ENCODE measurements at places on chromosomes 3 and 15. TPM values are rescaled to one million over a fixed set of nuclear protein-coding genes. Genes with fewer than 3 reads are reported as not detected.

Gene LRRC34
- total RNA-seq = 6.6 TPM

Gene HACL1
- 24.4 TPM for total RNA-seq

Gene AHSG
- total RNA-seq = 0.27 TPM

Gene RASGRP1
- 1.5 TPM for total RNA-seq

Gene SH2D7
- not detected for total RNA-seq

Gene CYB561D2
- 19.2 TPM for total RNA-seq

Gene TTLL13
- total RNA-seq = 0.69 TPM

Gene TMIE
- 0.53 TPM for total RNA-seq

Gene INSYN1
- total RNA-seq = 4.5 TPM

Gene MESP1
- total RNA-seq = 0.50 TPM

Gene CYP8B1
- total RNA-seq = not detected

Gene DZIP1L
- total RNA-seq = 81.9 TPM

Gene GPR149
- total RNA-seq = not detected

Gene SOX14
- not detected for total RNA-seq

Gene SHC4
- total RNA-seq = 0.36 TPM

Gene LRRC58
- 15.5 TPM for total RNA-seq

Gene MAPKBP1
- 28.9 TPM for total RNA-seq

Gene GP9
- not detected for total RNA-seq

Gene CFAP92
- total RNA-seq = 2.7 TPM

Gene LARP6
- total RNA-seq = 17.5 TPM

Gene PLA2G4E
- total RNA-seq = 0.09 TPM

Gene SNX4
- total RNA-seq = 38.4 TPM

Gene TBL1XR1
- total RNA-seq = 207 TPM

Gene C3orf52
- total RNA-seq = 23.7 TPM

Gene TMEM207
- total RNA-seq = not detected

Gene CLCN2
- 22.4 TPM for total RNA-seq

Gene CYP11A1
- 2.0 TPM for total RNA-seq

Gene OIP5
- total RNA-seq = 9.7 TPM

Gene PLD1
- 143 TPM for total RNA-seq

Gene KLHL40
- total RNA-seq = not detected

Gene SLC30A4
- 6.7 TPM for total RNA-seq

Gene P4HTM
- total RNA-seq = 48.4 TPM

Gene RARB
- total RNA-seq = 26.3 TPM

Gene GHRL
- 45.8 TPM for total RNA-seq

Gene LRRN1
- 208 TPM for total RNA-seq

Gene PLSCR2
- 0.44 TPM for total RNA-seq

Gene PRICKLE2
- 23.2 TPM for total RNA-seq

Gene ZNF660
- total RNA-seq = 22.6 TPM

All from progenitor cell of endocrine pancreas (in vitro differentiated cells).